ENCODE measurements at places on chromosomes 7 and 10.

GRCh38 chr7:12573885-12574284 lies 3.4 kb downstream of the SCIN start:
- no peak for DNase-seq

DNA sequence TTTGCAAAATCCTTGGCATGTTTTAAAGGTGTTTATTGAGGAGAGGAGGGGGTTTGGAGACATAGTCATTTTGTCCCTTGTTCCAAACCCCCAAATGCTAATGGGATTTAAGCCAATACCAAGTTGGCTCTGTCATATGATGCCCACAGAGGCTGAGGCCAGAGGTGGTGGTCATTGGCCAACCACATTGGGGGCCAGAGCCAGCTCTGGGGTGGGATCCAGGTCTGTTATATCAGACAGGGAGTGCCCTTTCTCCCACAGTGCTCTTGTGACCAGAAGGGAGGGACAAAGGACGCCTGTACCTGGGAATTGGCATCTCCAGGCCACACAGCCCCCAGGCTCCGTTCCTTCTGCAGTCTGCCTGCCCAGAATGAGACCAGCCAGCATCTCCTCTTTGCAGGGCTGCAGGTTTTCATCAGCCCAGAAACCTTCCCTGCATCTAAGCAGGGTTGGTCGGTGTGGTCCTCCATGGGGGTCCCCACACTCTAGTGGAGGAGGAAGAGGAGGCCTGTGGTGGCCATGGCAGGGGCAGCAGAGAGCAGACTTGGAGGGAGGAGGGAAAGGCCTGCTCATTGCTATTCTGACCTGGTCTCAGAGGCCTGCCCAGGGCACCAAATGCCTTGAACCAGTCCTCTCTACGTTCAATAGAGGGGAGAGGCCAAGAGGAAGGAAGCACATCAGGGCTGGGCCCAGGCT lies 17.9 kb downstream of the ADCYAP1R1 start:
- no peak for DNase-seq

DNA sequence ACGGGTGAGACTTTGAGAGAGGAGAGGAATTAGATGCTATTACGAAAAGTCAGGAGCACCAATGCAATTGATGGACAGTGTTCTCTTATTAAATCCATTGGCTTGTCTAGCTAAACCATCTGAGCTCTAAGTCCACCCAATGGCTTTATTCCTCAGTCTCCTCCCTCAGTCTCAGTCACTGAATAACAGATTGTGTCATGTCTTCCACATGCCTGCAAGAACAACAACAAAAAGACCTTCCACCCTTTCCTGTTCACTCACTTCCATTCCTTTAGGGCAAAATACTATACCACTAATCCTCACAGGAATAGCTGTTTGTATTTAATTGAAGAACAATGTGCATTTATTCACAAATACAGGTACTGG lies 154.8 kb upstream of the LAMB4 start:
- DNase-seq: no peak

DNA sequence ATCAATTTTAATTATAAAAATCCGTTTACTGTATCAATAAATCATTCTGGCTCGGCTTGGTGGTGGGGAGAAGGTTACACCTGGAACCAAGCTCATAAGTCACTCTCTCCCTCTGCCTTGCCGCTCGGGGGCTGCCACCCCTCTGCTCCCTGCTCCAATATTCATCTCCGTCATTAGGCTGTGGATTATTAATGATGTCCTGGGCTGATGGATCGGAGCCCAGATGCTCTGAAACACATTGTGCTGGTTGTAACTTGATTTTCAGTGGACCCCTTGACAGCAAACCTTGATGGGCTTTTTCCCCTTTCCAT lies 314.2 kb downstream of the PLXNA4 start:
- no peak for DNase-seq
